ENCODE measurements at places on chromosomes 4 and X. TPM values are rescaled to one million over a fixed set of nuclear protein-coding genes. Genes with fewer than 3 reads are reported as not detected.

Gene USP17L11
- not detected for total RNA-seq

Gene CNKSR2
- not detected for total RNA-seq

Gene EFNB1
- total RNA-seq: 39.8 TPM

Gene NPNT
- not detected for total RNA-seq

Gene CT83
- not detected for total RNA-seq

Gene HS3ST1
- total RNA-seq: not detected

Data from myometrial cell (primary cell).